ENCODE measurements at places on chromosomes 2 and 18.

DNA sequence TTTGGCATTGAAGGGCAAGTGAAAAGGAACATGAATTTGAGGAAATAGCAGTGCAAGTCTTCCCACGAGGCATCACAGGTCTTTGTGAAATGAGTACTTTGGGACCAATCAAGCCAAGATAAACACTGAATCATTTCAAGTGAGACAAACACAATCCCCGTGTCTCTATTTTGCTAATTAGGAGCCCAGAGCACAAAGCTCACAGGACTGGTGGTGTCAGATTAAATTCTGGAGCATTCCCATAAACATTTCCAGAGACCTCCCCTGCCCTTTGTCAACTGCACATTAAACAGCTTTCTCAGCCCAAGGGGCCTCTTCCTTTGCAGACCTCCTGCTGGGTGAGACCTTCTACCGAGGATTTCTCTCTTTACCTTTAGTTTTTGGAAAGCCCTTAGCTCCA is 50.7 kb downstream of the DAPL1 start:
- no peak for DNase-seq

- no peak for DNase-seq
Observed at GRCh38 chr2:176268976-176269318, 295 bp upstream of the MTX2 start.

DNA sequence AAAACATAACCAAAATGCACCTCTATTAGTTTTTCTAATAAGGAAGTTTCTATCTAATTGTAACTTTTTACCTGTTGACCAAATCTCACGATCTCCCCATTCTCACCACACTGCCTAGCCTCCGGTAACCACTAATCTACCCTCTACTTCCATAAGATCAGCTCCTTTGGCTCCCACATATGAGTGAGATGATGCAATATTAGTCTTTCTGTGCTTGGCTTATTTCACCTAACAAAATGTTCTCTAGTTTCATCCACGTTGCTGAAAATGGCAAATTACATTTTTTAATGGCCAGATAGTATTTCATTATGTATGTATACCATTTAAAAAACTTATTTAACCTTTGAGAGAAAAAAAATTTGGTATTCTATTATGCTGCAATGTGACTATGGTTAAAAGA is 379.0 kb upstream of the NXPH2 start:
- DNase-seq: no peak

DNA sequence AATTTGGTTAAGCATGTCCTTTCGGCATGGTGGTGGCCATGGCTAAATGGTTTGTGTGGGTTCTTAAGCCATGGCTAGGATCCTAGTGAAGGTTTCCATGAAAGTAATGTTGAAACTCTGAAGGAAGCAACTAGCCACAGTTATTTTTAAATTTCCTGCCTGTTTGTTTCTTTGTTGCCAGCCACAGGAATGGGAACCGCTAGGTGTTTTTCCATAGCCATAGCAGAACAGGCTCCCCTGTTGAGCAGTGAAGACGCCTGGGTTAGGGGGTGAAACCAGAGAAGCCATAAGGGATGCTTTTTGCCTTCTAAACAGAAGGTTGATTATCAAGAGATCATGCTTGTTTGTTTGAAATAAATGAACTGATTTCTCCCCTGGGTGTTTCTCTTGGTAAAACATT is 60.1 kb upstream of the CHMP1B start:
- no peak for DNase-seq

DNA sequence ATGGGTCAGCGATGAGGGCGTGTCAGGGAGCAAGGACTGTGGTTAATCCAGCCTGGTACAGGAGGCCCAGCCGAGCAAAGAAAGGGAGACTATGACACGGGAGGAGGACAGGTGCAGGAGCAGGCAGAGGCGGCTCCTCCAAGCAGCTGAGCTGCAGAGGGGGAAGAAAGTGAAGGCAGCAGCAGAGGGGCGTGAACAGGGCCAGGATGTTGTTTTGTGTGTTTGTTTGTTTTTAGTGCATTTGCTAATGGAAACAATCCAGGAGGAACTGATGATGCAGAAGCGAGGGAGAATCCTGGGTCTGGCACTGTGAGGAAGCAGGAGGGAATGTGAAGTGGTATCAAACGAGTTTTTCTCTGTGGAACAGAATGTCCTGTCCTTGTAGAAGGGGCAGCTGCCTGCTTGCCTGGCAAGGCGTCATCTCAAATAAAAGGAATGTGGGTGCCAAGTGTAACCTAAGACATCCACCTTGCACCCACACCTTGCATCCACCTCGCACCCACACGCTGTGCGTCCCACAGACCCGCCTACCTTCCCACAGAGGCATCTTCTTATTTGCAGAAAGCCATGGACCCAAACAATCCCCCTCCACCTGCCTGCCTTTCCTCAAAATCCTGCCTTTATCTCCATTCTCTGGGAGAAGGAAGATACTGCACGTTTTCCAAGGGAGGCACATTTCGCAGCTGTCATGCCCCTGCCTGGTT is 134.8 kb downstream of the SH3BP4 start:
- DNase-seq: no peak

- no peak for DNase-seq
Observed at GRCh38 chr2:71891155-71891554, 256.5 kb downstream of the CYP26B1 start.

- DNase-seq: no peak
Observed at GRCh38 chr2:119306196-119306590, 60.4 kb downstream of the C2orf76 start.

GRCh38 chr2:45986509-45986908 is 310.7 kb upstream of the EPAS1 start:
- DNase-seq: no peak

DNA sequence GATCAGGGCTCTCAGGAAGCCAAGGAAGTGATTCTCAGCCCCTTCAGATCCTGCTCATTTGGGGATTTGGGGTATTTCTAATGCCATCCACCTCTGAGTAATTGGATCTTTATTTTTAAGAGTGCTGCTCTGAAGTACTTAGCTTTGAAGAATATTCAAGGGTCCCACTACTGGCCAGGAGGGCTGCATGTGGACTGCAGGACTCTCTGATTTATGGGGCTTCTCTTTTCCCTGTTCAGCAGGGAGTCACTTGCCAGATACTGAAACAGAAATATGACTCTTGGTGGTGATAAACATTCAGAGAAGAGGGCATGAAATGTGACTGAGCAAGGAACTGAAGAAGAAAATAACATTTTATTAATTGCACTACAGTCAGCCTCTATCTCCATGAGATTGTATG is 138.5 kb downstream of the MTX2 start:
- DNase-seq: no peak

GRCh38 chr2:33488178-33488690 is 11.8 kb downstream of the RASGRP3 start:
- no peak for DNase-seq

- no peak for DNase-seq
Observed at GRCh38 chr2:135863233-135863632, 13.0 kb downstream of the MCM6 start.

DNA sequence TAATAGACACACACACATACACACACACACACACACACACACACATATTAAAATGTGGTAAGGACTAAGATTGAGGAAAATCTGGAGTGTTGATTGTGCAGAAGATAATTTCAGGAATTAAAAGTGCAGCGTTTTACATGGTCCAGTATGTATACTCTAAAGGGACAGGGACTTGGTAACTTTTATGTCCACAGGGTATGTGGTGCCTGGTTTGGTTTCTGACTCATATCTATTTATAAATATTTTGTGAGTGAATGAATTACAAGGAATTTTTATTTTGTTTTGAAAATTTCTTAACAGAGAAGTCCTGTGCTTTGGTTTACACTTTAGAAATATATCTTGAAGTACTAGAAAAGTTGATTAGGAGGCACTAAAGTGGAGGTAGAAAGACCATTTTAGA is 287.7 kb upstream of the NXPH2 start:
- no peak for DNase-seq

DNA sequence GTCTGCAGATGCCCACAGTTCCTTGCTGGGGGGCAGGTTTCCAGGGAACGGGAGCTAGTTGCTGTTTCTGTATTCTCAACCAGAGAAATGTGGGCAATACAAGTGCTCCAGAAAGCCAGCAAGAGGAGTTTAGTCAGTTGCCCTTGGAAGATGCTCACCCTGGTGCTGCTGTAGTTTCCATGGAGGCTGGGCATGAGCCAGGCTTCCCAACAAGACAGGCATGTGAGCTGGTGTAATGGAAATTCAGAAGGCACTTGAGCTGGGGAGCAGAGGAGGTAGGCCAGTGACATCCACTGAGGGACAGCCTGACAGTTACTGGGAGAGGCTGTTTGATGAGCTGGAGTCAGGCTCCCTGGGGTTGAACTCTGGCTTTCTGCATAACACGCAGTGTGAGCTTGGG is 7.7 kb downstream of the HK2 start:
- no peak for DNase-seq

DNA sequence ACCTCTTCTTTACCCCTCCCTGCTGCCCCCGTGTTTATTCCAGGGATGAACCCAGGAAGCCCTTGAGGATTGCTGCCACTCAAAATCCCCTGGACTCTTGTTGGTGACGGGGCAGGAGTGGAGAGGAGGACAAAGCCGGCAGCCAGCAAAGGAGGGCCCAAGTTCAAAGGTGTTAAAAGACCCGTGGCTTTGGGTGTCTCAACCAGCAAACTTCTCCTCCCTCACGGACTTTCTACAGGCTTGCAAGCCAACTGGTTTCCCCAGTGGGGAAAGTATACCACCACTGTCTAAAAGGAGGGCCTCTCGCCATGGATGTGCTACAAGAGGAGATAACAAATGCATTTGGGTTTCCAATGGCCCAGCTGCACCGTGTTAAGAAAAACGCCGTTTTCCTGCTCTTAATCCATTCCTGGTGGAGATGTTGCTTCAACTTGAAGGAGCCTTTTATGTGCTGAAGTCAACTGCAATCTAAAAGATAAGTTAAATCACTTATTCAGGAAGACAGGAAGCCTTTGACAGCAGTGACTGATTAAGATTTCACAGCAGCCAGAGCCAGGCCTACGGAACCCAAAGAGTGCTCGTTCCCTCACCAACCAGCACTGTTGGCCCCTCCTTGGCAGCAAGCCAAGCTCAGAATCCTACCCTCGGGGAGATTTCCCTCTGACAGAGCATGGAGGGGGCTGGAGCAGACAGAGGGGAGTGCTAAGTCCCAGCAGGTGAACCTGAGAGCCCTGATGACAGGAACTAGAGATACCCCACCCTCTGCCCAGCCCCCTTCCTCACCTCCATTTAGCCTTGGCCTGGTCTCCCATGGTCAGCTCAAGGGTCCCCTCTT is 57.8 kb downstream of the ZBTB7C start:
- no peak for DNase-seq

DNA sequence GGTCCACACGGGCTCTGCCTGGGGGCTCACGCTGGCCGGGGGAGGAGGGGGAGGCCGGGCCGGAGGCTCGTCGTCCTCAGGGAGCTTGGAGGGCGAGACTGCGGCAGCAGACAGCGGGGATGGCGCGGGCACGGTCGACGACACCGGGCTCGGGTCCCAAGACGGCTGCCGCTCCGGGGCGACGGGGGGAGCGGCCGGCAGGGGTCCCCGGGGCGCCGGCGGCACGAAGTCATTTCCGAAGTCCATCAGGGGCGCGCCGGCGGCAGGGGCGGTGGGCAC is 491 bp downstream of the RTN4 start:
- no peak for DNase-seq

DNA sequence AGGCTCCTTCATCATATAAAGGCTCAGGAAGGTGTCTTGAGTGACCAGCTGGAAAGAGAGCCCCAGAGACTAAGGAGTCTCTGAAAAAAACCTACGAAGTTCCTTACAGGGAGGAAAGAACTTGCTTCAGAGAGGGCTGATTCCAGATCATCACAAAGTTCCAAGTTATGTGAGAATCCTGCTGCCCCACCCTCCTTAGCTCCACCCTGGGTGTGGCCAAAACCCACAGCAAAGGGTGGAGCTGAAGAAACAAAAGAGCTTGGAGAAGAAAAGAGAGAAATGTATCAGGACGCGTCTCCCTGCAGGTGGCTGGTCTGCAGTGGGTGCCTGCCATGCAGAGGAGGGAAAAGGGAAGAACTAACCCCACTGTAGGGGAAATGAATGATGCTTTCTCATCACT is 32.8 kb upstream of the ZNF396 start:
- DNase-seq: no peak

DNA sequence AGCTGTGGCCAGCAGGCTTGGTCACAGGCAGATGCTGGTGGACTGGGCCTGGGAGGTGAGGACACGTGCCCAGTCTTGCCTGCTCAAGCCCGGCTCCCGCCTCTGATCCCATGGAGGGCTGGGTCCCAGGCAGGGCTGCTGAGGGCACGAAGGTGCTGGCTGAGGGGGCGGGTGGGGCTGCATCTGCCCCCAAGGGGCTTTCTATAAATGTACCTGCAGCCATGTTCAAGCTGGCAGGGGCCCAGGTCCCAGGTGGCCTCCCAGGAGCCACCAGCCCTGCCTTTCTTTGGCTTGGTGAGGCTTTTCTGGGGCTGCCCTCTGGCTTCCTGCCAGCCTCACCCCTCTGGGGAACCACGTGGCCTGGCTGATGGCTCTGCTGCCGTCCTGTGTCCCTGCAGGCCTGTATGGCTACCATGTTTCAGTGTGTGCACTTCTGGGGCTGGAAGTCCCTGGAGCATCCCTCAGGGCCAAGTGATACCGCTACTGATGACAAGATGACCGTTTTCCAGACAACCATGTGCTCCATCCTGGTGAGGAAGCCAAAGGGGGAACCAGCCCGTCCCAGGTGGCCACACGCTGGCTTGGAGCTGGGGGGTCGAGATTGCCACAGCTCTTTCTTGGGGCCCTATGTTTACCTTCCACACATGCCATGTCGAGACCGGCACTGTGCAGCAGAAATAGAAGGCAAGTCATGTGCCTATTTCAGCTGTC is 23.2 kb downstream of the HJURP start:
- no peak for DNase-seq

- DNase-seq: no peak
Observed at GRCh38 chr2:85924522-85924921, 35.7 kb upstream of the ST3GAL5 start.

GRCh38 chr2:127887082-127887775 is 1.5 kb upstream of the AMMECR1L start:
- DNase-seq: no peak

DNA sequence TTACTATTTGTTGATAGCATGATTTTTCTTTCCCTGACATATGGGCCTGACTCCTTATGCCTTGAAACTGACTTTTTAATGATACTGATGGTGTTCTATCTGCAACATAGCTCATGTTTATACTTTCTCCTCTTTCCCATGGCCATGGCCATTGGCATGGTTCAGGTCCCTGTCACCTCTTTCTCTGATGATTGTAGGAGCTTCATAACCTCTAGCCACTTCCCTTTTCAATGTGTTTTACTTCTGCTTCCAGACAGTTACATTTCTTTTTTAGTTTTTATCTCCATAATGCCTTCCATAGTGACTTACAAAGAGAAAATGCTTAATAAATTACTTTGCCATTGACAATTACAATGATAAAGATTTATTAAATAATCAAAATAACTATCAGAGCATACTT is 177.9 kb upstream of the SETBP1 start:
- no peak for DNase-seq

- DNase-seq: no peak
Observed at GRCh38 chr18:59884351-59884750, 15.4 kb upstream of the PMAIP1 start.

- no peak for DNase-seq
Observed at GRCh38 chr2:237096911-237097310, 11.2 kb downstream of the COPS8 start.

DNA sequence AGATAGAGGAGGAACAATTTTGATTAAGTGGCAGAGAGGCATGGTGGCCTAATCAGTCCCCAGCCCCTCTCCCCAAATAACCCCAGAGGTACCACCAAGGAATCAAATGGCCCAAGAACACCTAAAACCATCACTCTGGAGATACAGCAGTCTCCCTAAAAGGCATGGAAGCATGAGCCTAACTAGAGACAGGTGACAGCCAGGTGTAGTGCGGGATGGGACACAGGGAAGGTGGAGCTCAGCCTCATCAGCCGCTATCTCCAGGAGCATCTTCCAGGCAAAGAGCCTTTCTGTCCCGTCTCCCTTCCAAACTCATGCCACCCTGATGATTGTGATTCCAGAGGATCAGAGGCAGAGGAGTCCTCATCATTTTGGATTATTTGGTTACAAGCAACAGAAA is 144.7 kb downstream of the COPS8 start:
- no peak for DNase-seq
